ENCODE measurements at places on chromosomes 2 and 18.

- no peak for DNase-seq
These were observed 170.6 kb downstream of the METTL4 start for GRCh38 chr18:2400701-2401196.

DNA sequence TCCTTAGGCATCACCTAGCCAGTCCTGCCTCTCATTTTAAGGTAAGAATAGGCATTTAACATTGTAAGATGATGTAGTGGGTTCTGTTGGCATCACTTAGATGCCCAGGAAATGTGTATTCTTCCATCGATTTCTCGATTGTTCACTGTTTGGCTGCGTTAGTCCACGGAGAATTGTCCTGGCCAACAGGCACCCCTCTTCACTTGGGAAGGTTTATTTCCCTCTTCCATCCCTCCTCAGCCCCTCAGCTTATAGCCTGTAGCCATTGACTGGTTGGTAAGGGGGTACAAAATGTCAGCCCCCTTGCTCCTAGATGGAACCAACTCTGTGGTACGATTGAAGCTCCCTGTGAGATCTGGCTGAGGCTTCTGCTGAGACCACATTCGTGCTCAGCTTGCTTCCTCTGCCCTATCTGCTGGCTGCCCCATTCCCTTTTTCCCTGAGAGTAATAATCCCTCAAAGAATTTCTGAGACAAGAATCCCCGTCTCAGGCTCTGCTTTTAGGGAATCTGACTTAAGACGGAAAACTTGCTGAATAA lies 43.4 kb downstream of the PLEKHA3 start:
- DNase-seq = no peak

GRCh38 chr2:107334306-107334705 lies 448.3 kb upstream of the ST6GAL2 start:
- DNase-seq = no peak

- DNase-seq = peak; percentile 26
These were observed 4.5 kb upstream of the IL18RAP start for GRCh38 chr2:102418421-102418961.

DNA sequence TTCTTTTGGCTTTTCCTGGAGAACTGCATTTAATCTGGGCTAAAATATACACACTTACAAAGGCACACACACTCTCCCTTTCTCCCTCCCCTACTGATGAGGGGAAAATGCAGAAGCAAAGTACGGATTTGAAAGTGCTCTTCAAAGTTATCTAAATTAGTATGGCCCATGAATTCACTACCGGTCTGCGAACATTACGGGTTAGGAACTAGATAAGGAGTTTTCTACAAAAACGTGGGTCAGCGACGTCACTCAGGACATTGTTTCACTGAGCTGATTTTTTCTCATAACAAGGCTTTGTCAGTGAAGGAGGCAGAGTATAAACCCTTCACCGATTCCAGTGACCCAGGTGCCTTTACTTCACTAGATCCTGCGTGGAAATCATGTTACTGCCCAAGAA lies 47.3 kb downstream of the COA5 start:
- DNase-seq = no peak

DNA sequence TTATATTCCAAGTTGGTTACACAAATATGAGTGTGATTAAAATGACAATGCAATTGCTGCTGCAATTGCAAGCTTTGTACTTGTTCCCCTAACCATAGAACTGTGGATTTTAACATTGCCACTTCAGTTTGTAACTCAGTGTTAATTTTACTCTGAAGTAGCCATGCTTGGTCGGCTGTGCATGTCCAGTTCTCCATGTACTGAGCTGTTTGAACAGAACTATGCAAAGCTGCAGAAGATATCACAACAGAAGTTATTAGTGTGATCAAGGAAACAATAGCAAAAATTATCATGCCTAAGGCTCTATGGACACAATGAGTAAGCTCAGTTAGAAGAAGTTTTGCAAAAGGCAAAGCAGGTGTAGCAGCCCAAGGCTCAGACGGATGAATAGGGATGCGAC lies 45.3 kb downstream of the CXCR4 start:
- DNase-seq = no peak

DNA sequence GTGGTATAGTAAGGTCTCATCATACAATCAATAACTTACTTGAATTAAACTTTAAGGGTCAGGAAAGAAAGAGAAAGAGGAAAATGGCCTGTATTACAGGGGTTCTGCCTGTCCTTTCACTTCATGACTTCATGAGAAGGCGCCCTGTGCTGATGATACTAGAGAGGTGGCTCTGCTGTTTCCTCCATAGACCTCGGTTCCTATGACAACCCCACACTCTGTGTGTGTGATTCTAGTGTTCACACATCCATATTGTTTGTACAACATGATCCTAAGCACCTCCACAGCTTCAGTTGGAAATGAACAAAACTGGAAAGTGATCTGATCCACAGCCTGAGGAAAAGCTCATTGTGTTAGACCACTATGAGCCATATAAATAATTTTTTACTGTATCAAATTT lies 7.0 kb upstream of the REEP1 start:
- DNase-seq = no peak

GRCh38 chr18:24937639-24938275 lies 414.2 kb downstream of the ZNF521 start:
- no peak for DNase-seq

- no peak for DNase-seq
These were observed 18.8 kb downstream of the NCOA1 start for GRCh38 chr2:24509840-24510239.
